ENCODE measurements at places on chromosomes 2 and 18.
A peak's percentile ranks its signal among the peaks of the same experiment; 100 is the strongest.

- no peak for DNase-seq
- no peaks in the 10 kb centered on the region for H3K27me3 ChIP-seq
- peaks cover 6% of the 10 kb centered on the region for H3K4me1 ChIP-seq
- H3K27ac ChIP-seq: no peak overlapping the region
Observed at GRCh38 chr2:46163098-46163430, 134.1 kb upstream of the EPAS1 start.

- H3K36me3 ChIP-seq: no peaks in the 10 kb centered on the region
- H3K27ac ChIP-seq: no peak overlapping the region
- DNase-seq: no peak
- no peak overlapping the region for H3K4me3 ChIP-seq
- peaks cover 14% of the 10 kb centered on the region for H3K4me1 ChIP-seq
- no peaks in the 10 kb centered on the region for H3K27me3 ChIP-seq
Observed at GRCh38 chr2:237596520-237597195, 6.1 kb upstream of the RAB17 start.

DNA sequence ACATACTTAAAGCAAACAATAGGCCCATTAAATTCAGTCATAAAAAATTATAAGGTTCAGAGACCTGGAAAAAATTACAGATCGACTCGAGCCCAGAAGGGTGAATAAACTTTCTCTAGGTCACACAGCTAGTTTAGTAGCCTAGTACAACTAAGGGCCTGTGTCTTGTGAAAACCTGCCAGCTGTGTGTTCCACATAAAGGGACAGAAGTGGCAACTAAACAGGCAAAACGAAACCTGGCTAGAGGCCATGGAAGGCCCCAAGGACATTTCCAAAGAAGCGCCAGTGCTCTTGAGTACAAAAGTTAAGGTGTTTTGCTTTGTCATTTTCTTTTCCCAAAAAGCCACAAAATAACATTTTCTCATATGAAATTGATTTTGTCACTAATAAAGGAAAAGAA is 164.9 kb downstream of the L3MBTL4 start:
- no peaks in the 10 kb centered on the region for H3K4me1 ChIP-seq
- no peaks in the 10 kb centered on the region for H3K27me3 ChIP-seq
- no peak overlapping the region for H3K4me3 ChIP-seq

DNA sequence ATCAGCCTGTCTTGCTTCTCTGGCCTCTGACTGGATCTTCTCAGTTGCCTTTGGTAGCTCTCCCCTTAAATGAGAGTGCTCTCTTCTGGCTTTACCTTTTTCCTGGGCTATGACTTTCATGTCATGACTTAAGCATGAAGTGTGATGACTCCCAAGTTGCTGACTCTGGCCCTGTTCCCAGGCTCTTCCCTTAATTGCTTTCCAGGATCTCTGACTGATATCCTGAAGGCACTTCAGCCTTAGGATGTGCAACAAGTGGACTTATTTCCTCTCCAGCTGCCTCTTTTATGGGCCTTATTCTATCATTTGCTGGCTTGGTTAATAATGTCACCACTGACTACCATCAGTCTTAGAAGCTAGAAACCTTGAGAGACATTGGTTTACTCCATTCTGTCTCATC is 17.4 kb downstream of the SEMA4F start:
- H3K4me1 ChIP-seq: no peaks in the 10 kb centered on the region
- no peaks in the 10 kb centered on the region for H3K27me3 ChIP-seq
- DNase-seq: no peak
- no peak overlapping the region for H3K27ac ChIP-seq
- H3K36me3 ChIP-seq: no peaks in the 10 kb centered on the region

DNA sequence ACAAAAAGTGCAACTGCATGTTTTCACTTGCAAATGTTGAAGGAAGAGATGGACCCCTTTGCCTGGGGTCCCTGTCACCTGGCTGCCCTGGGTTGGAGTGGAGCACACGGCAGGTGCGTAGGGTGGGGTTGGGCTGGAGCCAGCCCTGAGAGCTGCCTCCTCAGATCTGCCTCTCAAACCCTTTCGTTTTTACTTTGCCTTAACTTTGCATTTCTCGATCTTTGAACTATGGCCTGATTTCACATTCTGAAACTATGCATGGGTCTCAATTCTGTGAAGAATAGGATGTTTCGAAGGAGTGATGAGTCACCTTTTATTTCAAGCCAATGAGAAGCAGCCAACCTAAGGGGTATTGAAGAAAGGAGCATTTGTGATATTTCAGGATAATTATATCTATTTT is 132.8 kb downstream of the ACOXL start:
- H3K36me3 ChIP-seq: peaks cover 2% of the 10 kb centered on the region
- peaks cover 2% of the 10 kb centered on the region for H3K27me3 ChIP-seq
- peak; percentile 53 for DNase-seq
- peak overlapping the region; percentile 86 for H3K27ac ChIP-seq
- H3K4me1 ChIP-seq: peaks cover 74% of the 10 kb centered on the region
- H3K4me3 ChIP-seq: peak overlapping the region; percentile 32
